Astrocyte (in vitro differentiated cells and primary cell): ENCODE measurements at places on chromosomes 7 and 10.

- DNase-seq = no peak
Measured at GRCh38 chr7:100901921-100902332, 6.2 kb upstream of the ACHE start.

DNA sequence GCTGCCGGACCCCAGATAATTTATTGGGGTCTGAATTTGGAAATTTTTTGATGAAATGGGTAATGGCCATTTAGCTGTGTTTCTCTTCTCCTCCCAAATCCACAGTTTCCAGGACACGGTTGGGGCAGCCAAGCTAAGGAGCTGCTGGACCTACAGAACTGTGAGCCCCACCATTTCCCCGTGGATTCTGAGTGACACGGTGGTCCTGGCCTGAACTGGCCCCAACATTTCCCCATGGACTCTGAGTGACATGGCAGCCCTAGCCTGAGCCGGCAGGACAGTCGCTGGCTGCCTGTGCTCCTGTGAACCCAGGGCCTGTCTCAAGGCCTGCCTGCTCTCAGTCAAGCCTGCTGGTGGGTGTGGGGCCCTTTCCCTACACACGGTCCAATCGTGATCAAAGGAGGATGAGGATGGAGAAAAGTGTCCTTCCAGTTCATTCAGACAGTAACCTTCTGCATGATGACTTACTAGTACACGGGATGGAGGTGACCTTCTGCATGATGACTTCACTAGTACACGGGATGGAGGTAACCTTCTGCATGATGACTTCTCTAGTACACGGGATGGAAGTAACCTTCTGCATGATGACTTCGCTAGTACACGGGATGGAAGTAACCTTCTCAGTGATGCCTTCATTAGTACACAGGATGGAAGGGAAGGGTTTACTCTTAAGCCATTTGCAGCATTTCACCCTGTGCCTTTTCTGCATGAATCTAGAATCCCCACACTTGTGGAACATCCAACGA, 359.9 kb downstream of the GLRX3 start:
- peak; percentile 5 for DNase-seq

DNA sequence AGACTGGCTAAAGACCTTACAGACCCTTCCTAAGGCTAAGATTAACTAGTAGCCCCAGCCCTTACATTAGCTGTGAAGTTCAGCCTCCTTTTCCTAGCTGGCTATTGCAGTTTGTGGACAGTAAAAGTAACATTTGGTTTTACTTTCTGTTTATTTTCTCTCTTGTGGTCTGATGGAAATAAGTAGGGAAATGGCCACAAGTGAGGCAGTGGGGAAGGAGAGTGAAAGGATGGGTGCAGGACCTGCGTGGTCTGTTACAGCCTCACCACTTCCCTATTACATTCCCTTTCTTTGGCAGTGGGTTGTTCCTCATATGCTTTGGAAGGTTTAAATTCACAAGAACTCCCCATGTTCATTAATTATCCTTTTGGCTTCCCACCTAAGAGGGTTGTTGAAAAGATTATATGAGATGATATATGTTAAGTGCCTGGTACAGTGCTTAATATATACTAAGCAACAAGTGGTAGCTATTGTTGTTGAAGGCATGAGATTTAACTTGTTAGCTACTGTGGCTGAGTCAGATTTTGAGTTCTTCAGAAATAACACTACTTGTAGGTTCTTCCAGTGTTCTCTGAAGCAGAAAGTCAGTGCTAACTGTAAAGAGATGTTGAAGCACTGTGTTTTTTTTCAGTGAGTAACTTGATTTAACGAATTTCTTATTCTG, 181.7 kb downstream of the ST7 start:
- peak; percentile 59 for DNase-seq

DNA sequence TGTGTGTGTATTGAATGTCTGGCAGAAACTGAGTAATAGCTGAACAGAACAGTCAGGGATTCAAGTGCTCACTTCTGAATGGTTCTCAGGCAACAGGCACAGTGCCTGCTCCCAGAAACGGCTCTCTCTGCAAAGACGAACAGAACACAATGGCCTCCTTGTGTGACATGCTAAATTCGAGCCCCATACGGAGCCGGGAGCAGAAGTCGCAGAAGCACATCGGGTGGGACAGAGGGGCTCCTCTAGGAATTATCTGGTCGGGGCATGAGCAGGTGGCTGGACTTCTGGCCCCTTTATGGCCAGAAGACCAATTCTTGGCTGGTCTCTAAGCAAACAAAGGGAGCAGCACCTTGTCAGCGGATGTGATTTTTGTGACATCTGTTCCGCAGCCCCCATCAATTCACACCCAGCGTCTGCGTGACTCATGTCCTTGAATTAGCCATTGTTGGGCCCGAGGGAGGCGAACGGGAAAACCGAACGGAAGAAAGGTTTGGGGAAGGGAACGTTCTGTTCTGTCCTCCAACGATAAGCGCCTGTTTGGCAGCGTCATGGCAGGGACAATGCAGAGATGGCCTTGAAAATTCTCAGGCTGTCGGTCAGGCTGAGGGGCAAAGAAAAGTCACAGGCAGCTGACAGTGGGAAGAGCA, 47.3 kb upstream of the NPTX2 start:
- no peak for DNase-seq

- DNase-seq = no peak
Measured at GRCh38 chr10:17907641-17908040, 44.1 kb upstream of the SLC39A12 start.

DNA sequence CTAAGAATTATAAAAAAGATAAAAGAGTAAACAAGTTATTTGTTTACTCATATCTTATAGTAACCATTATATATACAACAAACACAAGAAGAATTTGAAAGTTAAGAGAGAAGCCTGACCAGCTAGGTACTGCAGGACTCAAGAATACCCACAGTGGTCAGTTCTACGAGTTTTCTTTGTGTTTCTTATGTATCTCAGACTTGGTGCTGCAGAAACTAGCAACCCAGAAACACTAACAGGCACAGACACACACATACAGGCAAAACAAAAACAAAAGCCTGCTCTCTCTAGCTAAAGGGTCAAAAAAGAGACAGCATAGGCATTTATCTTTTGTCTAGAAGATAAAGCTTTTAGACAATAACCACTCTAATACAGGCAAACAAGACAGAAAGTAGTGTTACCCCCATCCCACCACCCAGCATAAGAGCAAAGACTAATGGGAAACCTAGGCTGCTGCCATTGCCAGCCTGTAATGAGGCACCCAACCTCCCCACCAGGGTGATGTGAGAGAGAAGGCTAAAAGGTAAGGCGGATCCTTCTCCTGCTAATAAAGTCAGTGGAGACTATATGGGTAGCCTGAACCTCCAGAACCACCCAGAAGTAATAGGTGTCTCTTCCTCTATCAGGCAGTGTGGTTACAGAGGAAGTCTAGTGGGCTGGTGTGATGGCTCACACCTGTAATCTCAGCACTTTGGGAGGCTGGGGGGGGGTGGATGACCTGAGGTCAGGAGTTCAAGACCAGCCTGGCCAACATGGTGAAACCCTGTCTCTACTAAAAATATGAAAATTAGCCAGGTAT, 113.9 kb downstream of the DNAJC1 start:
- no peak for DNase-seq

DNA sequence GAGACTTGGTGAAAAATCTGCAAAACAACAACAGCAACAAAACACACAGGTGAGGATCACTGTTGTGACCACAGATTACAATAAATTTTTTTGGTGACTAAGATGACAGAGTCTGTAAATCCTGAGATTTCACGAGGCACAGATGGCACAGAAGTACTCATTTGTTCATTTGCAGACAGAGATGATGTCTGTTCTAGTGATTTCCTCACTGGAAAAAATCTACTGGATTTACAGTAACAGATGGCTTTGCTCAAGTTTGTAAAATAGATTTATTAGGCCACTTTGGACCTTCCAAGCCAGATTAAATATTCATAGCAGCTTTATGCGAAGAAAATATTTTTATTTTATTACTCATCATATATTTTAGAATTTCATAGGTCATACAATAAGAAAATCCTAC, 113.5 kb upstream of the IL6 start:
- no peak for DNase-seq

DNA sequence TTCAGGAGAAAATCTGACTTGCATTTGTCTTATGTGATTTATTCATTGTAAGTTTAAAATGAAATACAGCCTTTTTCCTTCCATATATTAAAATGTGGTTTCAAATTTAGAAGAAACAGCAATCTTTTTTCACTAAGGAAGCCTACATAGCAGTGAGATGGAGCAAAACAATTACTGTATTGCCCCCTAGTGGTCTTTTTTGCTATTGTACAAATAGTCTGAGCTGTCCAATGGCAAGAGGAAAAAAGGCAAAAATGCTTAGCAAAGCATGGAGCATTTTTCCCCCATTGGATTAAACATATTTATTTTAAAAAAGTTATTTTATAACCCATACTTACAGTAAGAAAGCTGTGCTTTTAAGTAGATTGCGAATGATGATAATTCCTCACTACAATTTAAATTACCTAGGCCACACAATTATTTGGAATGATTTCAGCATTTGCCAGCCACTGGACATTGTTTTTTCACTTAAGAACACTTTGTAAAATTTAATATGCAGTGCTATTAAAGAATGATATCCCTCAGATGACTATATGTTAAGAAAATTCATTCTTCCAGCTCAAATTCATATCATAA, 119.5 kb downstream of the CPED1 start:
- peak; percentile 45 for DNase-seq

DNA sequence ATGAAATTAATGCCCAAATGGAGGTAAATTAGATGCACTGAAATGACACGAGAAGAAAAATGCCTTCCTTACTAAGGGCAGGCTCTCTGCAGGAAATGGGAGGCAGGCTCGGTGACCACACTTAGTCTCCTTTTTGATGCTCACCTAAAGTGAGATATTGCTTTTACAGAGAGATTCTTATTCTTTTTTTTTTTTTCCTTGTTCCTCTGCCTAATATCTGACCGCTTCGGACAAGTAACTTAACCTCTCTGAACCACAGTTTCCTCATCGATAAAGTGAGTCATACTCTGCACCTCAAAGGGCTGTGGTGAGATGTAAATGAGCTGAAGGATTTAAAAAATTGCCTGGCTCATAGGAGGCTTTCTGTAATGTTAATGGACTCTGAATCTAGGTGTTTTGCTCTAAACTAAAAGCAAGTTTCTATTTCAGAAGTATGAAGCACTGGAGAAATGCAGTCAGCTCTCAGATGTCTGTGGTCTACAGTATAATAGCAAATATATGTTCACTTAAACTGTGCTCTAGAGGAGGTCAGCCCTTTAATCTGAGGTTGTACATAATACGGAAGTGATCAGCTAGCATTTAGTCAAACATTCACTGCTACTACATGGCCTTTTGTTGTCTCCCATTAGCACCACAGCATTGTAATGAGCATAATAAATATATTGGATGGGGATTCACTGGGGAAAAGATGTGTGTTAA, 23.2 kb downstream of the NKX2-3 start:
- no peak for DNase-seq

- peak; percentile 8 for DNase-seq
Measured at GRCh38 chr7:55177068-55177530, 158.3 kb downstream of the EGFR start.

DNA sequence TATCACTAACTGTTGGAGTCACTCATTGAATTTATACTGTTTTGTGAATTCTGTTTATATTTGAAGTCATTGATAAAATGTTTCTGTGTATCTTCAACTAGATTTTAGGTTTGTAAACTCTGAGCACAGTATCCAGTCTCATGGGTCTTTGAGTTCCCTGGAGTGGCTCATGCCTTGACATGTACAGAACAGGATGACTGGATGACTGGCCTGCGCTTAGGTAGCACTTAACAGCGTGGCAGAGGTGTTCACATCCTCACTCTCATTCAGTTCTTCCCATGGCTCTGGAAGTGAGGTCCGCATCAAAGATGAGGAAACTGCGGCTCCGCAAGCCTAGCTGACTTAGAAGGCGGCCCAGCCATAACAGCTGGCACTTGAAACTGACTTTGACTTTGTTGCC, 576.9 kb downstream of the SUGCT start:
- DNase-seq = no peak

GRCh38 chr10:73774637-73775036, 7.2 kb upstream of the CHCHD1 start:
- no peak for DNase-seq

- DNase-seq = peak; percentile 50
Measured at GRCh38 chr10:12279281-12279680, 70.1 kb upstream of the CAMK1D start.

DNA sequence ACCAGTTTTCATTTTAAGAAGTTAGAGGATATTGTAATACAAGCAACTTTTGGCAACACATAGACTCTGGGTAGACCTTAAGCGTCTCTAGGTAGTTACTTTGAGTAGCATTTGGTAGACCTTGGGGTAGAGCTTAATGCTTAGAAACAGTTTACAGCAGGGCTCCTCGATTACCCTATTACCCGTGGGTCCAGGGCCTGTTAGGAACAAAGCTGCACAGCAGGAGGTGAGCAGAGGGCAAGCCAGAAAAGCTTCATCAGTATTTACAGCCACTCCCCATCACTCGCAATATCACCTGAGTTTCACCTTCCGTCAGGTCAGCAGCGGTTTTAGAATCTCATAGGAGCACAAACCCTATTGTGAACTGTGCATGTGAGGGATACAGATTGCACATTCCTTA, 173.5 kb downstream of the TSPAN12 start:
- DNase-seq = no peak

DNA sequence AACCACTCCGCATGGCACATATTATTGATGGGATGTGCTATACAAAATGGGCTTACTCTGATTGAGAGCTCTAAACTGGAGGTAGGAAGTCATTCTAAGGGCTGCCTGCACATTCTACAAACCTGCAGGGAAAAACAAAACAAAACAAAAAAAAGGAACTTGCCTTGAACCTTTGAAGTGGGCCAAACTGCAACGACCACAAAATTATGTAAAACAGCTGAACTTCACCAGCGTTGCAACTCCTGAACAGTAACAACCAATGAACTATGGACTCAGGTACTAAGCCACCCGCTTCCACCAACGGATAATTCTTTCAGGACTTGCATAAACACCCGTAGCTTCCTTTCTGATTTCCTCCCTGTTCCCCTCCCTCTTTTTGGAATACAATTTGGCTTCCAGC, 80.4 kb downstream of the ZNF248 start:
- DNase-seq = no peak

DNA sequence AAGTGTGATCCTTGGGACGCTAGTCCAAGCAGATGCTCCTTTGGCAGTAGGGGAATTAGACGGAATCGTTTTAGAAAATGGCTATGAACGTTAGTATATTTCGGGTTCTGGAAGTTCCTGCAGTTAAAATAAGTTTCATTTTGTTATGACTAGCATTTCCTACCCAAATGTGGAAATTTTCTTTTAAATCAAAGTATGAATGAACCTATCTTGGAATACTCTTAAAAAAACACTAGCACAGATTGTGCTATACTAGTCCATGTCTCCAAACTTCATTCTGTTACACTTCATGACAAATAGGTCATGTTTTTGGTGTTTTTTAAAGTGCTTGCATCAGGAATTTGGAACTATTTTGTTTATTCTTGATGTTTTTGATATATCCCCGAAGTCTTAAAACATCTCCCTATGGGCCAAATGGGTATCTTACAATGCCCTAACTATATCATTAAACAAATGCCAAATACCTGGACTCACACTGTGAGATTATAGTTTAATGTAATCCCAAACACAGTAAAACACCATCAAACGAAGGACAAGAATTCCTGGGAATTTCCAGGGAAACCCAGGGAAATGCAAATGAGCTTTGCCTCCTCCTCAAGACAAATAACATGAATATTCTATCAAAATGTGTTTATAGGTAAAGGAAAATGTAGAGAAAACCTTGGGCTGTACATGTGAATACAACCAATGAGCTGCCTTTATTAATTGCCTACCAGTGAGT, 75.9 kb upstream of the PTPRZ1 start:
- DNase-seq = no peak
